Activated CD4-positive, alpha-beta T cell treated with anti-CD3 and anti-CD28 coated beads for 48 hours (primary cell): ENCODE measurements at places on chromosomes 3 and 15.
A peak's percentile ranks its signal among the peaks of the same experiment; 100 is the strongest.

- DNase-seq, result no peak
Observed at GRCh38 chr3:139585820-139586219, 46.3 kb upstream of the RBP1 start.

DNA sequence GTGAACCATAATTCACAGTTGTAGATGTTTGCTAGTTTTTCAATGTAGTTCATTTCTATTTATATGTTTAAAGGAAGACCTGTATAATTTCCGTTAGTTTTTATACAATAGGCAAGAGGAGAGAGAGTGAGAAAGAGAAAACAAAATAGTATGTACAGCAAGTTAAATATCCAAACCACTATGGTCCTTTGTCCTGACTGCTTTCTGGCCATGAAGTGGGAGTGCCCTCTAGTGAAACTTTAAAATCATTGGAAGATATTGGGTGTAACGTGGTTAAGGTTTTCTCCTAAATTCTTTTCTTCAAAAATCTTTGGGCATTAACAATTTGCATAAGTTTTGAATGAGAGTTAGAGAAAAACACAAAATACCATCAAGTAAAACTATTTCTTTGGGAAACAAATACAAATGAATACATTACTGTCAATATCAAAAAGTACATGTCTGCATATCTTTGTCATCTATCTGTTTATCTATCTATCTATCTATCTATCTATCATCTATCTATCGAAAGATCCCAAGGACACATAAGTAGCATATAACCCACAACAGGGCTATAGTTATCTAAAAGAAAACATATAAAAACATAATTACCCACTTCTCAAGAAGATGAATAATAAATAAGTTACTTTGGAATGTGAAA is 534.6 kb upstream of the ATP11B start:
- DNase-seq, result no peak

DNA sequence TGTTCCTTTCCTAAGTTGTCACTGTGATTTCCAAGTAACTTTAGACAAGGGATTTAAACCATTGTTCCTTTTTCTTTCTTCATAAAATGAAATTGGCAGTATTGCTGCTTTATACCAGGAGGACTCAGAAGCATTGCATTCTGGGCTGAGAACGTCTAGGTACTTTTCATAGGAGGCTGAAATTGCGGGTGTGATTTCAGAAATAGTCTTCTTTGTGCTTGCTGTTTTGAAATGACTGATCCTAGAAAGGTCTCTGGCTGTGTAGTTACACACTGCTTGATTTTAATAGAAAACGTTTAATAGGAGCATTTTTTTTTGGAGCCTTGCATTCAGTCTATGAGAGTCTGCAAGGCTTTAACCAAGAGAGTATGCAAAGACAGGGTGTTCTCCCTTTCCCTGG is 56.3 kb downstream of the PPM1L start:
- no peak for DNase-seq

DNA sequence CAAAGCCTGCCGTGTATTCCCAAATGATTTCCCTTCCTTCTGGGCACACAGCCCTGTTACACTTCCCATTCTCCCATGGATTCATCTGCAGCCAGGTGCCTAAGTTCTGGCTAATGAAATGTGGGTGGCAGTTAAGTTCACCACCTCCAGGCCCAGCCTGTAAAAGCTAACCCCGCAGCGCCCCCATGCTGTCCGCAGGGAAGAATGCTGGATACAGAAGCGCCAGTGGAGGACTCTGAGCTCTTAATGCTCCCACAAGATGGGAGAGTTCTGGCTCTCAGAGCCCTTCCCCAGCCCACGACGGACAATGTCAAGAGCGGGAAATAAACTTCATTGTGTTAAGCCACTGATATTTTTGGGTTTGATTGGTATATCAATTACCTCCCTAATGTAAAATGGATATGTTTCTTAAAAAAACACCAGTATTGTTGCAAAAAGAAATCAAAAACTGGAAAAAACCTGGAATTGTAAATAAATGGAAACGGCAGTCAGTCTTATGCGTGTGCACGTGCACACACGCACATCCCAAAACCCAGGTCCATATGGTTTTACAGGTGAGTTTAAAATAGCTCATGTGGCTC is 37.7 kb upstream of the FGD5 start:
- peak; percentile 57 for DNase-seq

GRCh38 chr3:125075738-125076137 is 19.9 kb upstream of the HEG1 start:
- DNase-seq, result no peak

- DNase-seq, result peak; percentile 41
Observed at GRCh38 chr3:17775073-17775472, 32.6 kb upstream of the TBC1D5 start.

DNA sequence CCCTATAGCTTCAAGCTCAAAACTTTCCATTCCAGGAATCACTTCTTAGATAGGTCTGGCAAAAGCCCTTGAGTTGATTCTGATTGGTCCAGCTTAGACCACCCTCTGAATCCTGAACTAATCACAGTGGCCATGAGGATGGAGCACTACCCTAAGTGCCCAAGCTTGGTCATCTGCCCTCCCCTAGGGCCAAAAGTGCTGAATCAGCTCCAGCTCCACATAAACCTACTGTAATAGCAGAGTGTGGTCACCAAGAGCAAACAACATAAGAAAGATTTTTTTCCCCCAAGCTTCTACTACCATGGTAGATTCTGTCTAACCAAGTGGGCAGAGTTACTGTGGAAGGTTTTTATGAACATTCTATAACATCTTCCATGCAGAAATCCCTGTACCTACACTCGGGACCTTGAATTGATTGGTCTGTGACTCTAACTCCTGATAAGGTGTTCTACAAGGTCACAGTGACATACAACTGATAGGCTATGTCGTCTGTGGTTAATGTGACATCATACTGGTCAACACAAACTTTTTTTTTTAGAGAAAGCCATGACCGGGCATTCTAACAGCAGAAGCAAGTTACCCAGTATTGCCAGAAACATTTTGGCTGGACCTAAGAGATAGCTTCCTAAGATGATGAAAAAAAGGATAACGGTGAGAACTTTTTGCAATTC is 320.9 kb downstream of the MAGI1 start:
- DNase-seq, result no peak

GRCh38 chr15:32979710-32980109 is 214.8 kb downstream of the FMN1 start:
- no peak for DNase-seq

DNA sequence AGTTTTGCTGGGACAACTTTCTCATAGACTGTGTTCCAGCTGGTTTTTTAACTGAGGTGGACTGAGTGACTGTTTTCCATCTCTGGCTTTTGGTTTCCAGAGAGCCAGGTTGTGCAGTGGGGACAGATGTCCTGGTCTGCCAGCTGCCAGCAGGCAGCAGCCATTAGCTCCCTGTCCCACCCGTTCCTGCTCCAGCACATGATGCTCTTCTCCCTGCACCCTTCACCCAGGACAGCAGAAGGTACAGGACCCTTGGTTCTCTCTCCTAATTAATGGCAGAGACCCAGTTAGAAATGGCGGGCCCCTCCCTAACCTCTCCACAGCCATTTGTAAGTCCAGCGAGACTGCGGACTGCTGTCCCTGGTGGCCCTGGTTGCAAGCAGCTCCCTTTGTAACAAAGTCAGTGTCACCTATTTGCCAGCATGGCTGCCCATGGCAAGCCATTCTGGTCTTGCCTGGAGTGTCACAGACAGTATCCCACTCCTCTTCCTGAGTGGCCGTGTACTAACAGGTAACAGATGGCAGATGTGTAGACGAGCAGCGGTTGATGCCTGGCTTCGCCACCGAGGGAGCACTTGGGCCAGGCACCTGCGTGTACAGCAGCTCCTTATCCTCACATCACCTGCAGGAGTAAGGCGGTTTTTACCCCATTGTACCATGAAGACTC is 148.3 kb downstream of the DNAJB8 start:
- no peak for DNase-seq

- DNase-seq, result no peak
Observed at GRCh38 chr3:55453886-55454496, 33.1 kb downstream of the WNT5A start.

DNA sequence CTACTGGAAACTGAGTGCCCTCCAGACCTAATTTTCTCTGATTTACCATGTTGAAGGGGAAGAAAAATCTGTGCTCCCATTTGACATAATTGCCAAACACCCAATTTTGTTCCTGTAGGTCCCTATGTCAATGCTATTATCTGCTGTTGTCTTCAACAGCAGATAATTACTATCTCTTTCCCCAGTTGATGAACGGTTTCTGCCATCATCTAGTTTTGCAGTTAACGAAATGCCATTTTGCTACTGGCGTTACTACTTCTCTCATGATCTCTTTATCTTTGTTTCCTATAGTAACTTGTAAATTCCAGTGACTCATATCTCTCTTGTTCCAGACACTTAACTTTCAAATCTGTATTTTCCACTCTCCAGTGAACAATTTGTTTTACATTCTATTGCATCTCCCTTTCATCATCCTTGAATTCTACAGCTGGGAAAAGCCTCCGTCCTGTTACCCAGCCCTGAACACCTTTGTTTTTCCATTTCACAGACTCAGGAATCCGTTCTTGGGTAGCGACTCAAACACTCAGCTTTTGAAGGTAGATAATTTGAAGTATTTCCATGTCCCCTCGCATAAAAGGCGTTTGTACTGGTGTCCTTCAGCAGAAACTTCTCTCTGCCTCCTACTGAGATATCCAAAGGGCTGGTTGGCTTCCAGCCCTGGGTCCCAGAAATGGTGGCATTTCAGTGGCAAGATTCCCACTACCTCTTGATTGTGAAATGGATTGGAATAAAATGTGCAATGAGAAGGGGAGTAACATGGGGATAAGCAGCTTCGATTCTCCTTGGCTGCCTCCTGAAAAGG is 111.7 kb downstream of the FOXB1 start:
- no peak for DNase-seq

DNA sequence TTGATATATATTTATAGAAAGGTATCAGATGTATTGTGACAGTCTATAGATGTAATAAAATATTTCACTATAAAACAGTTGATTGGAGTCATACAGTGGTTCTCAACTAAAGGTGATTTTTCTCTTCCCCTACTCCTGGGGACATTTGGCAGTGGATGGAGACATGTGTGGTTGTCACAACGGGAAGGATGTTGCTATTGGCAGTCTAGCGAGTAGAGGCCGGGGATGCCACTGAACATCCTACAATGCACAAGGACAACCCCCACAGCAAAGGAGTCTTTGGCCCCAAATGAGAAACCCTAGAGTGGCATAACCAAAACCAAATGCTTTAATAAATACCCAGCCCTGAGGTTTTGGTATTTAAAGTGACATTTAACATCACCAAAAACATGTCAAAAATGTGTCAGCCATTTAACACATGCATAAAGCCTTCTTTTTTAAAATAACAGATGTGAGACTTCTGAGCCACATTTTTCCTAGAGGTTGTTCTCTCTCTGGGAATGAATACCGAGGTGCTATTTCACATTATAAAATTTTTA is 367.5 kb downstream of the PTPRG start:
- no peak for DNase-seq

- DNase-seq, result no peak
Observed at GRCh38 chr3:37526511-37526910, 335.2 kb upstream of the CTDSPL start.

- no peak for DNase-seq
Observed at GRCh38 chr15:62933386-62933785, 109.2 kb upstream of the TPM1 start.

- no peak for DNase-seq
Observed at GRCh38 chr3:197957790-197958133, 2.3 kb upstream of the LMLN start.

DNA sequence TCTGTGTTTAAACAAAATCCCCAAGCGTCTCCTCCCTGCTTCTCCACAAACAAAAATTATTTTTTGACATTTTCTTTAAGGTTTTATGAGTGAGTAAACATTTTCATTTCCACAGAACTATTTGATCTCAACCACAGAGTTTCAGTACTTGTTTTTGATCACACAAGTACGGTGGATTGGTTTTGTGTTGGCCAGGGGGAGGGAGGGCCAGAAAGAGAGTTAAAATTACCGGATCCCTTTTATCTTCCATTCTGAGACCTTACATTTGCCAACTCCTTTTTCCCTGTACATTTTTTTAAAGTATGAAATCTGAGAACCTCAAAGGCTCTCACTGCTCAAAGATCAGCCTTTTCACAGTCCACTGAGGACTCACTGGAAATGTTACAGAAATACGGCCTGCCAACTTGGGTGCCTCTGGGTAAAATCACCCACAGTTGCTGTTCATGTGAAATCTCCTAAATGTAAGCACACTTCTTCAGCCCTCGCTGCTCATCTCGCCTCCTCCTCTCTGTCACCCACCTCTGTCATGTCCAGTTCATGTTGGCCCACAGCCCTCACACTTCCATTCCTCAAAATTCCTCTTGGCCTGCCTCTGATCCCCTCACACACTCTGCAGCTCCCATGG is 1.7 kb downstream of the HOMER2 start:
- DNase-seq, result peak; percentile 13

DNA sequence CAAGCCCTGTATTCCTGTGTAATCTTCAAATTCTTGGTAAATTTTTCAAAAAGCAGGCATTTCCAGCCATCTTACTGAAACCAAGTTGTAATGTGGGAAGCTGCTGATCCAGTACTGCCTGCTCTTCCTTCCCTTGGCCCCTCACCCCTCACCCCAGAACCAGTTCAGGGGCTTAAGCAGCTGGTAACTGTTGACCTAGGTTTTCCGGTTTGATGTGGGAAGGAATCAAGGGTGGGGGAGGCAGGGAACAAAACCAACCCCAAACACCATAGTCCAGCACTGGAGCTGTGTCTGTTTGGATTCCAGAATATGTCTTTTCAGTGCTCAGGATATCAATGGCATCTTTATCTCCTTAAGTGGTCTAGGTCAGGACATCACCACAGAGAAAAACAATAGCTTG is 26.7 kb downstream of the SNX1 start:
- no peak for DNase-seq

DNA sequence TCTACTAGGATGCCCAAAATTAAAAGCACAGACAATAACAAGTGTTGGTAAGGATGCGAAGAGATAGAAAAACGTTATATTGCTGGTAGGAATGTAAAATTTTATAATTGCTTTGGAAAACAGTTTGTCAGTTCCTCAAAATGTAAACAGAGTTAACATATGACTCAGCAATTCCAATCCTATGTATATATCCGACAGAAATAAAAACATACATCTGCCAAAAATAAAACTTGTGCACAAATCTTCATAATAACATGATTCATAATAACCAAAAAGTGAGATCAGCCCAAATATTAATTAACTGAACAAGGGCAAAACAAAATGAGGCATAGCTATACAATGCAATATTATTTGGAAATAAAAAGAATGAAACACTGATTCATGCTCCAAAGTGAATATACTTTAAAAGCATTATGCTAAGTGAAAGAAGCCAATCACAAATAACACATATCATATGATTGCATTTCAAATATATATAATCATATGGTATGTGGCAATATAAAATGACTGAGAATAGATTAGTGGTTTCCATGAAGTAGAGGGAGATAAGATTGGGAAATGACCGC is 609.3 kb downstream of the IGSF11 start:
- DNase-seq, result no peak

- no peak for DNase-seq
Observed at GRCh38 chr3:39721076-39721475, 88.3 kb upstream of the MYRIP start.

DNA sequence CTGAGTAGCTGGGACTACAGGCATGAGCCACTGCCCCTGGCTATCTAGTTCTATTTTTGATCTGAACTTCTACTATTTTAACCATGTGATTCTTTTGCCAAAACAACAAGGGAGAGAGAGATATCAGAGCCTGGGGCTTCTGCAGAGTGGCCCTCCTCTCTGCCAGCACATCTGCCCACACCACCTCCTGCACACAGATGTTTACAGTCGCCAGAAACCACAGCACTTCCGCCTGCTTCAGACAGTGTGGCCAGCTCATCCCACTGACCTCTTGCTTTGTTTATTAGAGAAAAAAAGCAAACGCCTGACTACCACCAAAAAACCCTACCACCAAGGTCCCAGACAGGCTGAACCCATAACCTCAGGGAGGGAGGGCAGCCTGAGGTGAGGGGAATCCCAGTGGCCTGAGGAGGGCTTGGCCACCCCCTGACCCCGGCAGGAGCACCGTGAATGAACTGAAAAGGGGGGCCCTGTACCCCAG is 85.9 kb upstream of the ABHD2 start:
- no peak for DNase-seq
